ENCODE measurements at places on chromosomes 7 and 10.

GRCh38 chr7:27237735-27238334, 4.8 kb upstream of the EVX1 start:
- no peak for DNase-seq

- DNase-seq: no peak
Observed at GRCh38 chr7:108629651-108630400, 60.2 kb downstream of the DNAJB9 start.

DNA sequence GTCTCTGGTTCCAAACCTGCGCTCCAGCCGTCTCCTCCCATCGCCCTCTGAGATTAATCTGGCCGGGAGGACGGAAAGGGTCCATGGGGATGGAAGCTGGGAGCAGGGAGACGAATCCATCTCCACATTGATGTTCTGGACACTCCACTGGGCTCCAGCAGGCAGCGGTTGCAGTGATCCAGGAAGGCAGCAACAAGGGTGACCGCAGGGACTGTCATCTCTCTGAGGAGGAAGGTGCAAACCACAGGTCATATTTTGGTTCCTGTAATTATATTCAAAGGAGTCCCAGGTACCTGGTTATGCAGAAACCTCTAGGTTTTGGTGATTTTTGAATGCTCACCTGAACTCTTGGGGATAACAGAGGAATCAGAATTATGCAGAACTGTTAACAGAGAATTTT, 54.8 kb downstream of the EVX1 start:
- no peak for DNase-seq

- peak; percentile 56 for DNase-seq
Observed at GRCh38 chr10:75403144-75403938, 1.8 kb upstream of the ZNF503 start.

DNA sequence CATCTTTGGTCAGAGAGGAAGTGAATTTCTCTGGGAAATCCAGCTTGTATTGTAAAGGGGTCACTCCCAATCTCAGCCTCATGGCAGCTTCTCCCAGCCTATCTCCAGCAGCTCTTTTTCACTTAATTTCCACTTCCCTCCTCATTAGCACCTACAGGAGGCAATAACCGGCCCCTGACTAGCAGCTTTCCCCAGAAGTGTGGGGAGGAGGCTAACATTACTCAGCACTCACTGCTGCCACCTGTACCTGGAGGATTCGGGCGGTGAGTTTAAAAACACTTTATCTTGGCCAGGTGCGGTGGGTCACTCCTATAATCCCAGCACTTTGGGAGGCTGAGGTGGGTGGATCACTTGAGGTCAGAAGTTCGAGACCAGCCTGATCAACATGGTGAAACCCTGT, 3.8 kb downstream of the NODAL start:
- DNase-seq: no peak

GRCh38 chr7:113875224-113875623, 43.6 kb downstream of the PPP1R3A start:
- no peak for DNase-seq

GRCh38 chr10:127922675-127923366, 15.9 kb downstream of the PTPRE start:
- DNase-seq: no peak

Data from frontal cortex (tissue), 4 donors.